Fibroblast of lung (primary cell): ENCODE measurements at places on chromosomes 2 and 18. TPM values are rescaled to one million over a fixed set of nuclear protein-coding genes. Genes with fewer than 3 reads are reported as not detected.

Gene G6PC2
- not detected in 2 replicates for total RNA-seq

Gene SERPINB2
- total RNA-seq: 3.9 and 12.1 TPM in 2 replicates

Gene IL1B
- 0.26 TPM in 1 of 2 replicates, not detected in the other for total RNA-seq

Gene EVX2
- total RNA-seq: not detected in 2 replicates

Gene HOXD12
- not detected in 2 replicates for total RNA-seq

DNA sequence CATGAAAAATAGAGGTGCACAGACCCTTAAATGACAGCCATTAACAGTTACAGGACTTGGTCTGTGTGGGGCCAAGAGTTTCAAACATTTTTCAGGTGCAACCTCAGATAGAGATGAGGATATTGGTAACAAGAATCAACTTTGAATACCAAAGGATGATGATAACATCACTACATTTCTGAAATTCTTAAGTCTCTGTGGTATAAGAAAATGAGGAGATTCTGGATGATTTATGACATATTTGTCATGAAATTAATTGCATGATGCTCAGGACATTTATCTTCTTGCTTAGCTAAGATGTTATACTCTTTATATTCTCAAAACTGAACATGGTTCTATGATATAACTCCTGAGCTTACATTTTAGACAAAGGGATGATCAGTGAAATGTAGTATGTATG is 471.8 kb upstream of the CWC22 start:
- H3K27me3 ChIP-seq: no peaks in the 10 kb centered on the region
- H3K4me1 ChIP-seq: no peaks in the 10 kb centered on the region
- H3K36me3 ChIP-seq: no peaks in the 10 kb centered on the region

DNA sequence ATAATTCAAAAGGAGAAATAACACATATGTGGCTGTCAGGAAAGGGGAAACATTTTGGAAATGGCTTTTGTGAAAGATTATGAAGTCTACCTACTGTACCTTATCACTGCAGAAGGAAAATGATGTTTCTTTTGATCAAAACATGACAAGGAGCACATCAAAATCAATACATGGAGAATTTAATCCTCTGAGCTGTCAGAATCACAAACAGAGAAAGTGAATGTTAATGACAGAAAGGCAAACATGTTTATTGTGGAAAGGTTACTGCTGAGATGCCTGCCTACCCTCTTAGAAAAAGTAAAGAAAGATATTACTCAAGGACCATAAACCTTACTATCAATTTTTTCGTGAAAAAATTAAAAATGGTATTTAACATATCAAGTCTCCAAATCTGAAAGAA is 794.5 kb upstream of the GYPC start:
- H3K4me3 ChIP-seq: no peak overlapping the region
- DNase-seq: no peak
- H3K27ac ChIP-seq: no peak overlapping the region
- H3K4me1 ChIP-seq: no peaks in the 10 kb centered on the region
- H3K36me3 ChIP-seq: no peaks in the 10 kb centered on the region
